ENCODE measurements at places on chromosomes 5 and 9. TPM values are rescaled to one million over a fixed set of nuclear protein-coding genes. Genes with fewer than 3 reads are reported as not detected.

NDUFS6 gene
- total RNA-seq = 21.1 TPM

MYMK gene
- not detected for total RNA-seq

MARCOL gene
- total RNA-seq = not detected

ECM2 gene
- 0.90 TPM for total RNA-seq

SLC12A7 gene
- total RNA-seq = 14.5 TPM

C9orf152 gene
- under 0.01 TPM for total RNA-seq

GOLGA2 gene
- 70.9 TPM for total RNA-seq

PLEKHG4B gene
- not detected for total RNA-seq

SPATA6L gene
- total RNA-seq = 2.6 TPM

SPINK13 gene
- not detected for total RNA-seq

IL4 gene
- total RNA-seq = not detected

COL15A1 gene
- under 0.01 TPM for total RNA-seq

BSPRY gene
- 20.4 TPM for total RNA-seq

GABRA6 gene
- not detected for total RNA-seq

PHYHD1 gene
- 3.8 TPM for total RNA-seq

GMCL2 gene
- not detected for total RNA-seq

EIF4EBP3 gene
- total RNA-seq = 3.2 TPM

ARSI gene
- total RNA-seq = 5.8 TPM

PCDH1 gene
- 85.3 TPM for total RNA-seq

EDIL3 gene
- total RNA-seq = 0.26 TPM

TAF11L10 gene
- total RNA-seq = not detected

LEAP2 gene
- 0.13 TPM for total RNA-seq

SLC25A46 gene
- total RNA-seq = 43.1 TPM

CKMT2 gene
- not detected for total RNA-seq

CATSPER3 gene
- total RNA-seq = under 0.01 TPM

SCAI gene
- total RNA-seq = 4.7 TPM
